ENCODE measurements at places on chromosomes 2 and 18.

- no peak overlapping the region for H3K27ac ChIP-seq
- no peak overlapping the region for H3K4me3 ChIP-seq
- no peak for DNase-seq
- peaks cover 2% of the 10 kb centered on the region for H3K4me1 ChIP-seq
- H3K27me3 ChIP-seq, result no peaks in the 10 kb centered on the region
Measured at GRCh38 chr2:183495589-183496267, 371.5 kb downstream of the NUP35 start.

- H3K27ac ChIP-seq, result no peak overlapping the region
- no peaks in the 10 kb centered on the region for H3K27me3 ChIP-seq
- peaks cover 15% of the 10 kb centered on the region for H3K4me1 ChIP-seq
- DNase-seq, result no peak
Measured at GRCh38 chr2:231373786-231374349, 21.6 kb upstream of the B3GNT7 start.

- no peak overlapping the region for H3K27ac ChIP-seq
- H3K27me3 ChIP-seq, result no peaks in the 10 kb centered on the region
- peak; percentile 18 for DNase-seq
Measured at GRCh38 chr2:71605173-71605641, 151.8 kb downstream of the DYSF start.

- H3K27me3 ChIP-seq, result no peaks in the 10 kb centered on the region
- H3K27ac ChIP-seq, result no peak overlapping the region
- H3K4me3 ChIP-seq, result no peak overlapping the region
- no peak for DNase-seq
Measured at GRCh38 chr18:70461323-70462077, 172.7 kb downstream of the SOCS6 start.

- H3K36me3 ChIP-seq, result no peaks in the 10 kb centered on the region
- DNase-seq, result peak; percentile 27
- H3K27ac ChIP-seq, result peak overlapping the region; percentile 6
- H3K4me1 ChIP-seq, result peaks cover 6% of the 10 kb centered on the region
Measured at GRCh38 chr2:119117891-119118882, 40.4 kb downstream of the C1QL2 start.

DNA sequence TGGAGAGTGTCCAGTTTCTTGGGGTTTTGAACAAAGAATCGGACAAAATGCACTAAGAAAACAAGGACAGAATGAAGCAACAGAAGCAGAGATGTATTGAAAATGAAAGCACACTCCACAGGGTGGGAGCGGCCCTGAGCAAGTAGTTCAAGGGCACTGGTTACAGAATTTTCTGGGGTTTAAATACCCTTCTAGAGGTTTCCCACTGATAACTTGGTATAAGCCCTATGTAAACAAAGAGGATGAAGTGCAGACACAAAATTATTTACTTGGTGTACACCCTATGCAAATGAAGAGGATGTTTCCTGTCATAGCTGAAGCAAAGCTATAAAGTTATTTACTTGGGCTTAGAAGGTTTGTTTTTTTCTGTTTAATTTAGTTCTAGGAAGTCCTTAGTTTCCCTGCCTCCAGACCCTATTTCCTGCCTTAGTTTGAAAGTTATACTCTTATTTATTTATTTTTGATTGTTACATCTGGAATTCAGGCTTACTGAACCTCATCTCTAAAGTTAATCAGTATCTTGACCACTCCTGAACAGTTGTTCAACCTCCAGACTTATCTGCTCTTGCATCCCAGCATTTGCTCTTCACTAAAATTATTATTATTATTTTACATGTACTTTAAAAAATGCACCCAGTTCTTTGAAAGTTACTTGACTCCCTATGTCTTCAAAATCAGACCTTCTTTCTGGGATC, 193.5 kb downstream of the SPP2 start:
- DNase-seq, result no peak
- H3K4me3 ChIP-seq, result no peak overlapping the region
- H3K27me3 ChIP-seq, result no peaks in the 10 kb centered on the region
- H3K4me1 ChIP-seq, result no peaks in the 10 kb centered on the region

DNA sequence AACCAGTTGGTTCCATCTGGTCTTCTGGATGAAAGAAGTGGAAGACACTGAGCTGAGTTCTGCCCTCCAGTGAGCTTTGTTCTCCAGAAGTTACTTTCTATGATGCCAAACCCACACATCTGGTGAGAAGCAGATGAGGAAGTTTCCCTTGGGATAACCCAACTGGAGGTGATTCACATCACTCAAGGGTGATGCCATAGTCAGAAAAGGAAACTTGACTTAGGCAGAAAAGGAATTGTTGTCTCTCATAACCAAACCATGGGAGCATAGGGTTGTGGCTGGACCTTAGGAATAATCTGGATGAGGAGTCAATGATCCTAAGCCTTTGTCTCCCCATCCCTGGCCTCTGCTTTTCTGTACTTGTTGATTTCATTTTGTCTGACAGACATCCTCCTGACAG, 43.7 kb downstream of the CDC42EP3 start:
- H3K36me3 ChIP-seq, result no peaks in the 10 kb centered on the region
- no peaks in the 10 kb centered on the region for H3K27me3 ChIP-seq
- no peaks in the 10 kb centered on the region for H3K4me1 ChIP-seq
- H3K27ac ChIP-seq, result no peak overlapping the region

GRCh38 chr2:54471221-54471711, 15.1 kb downstream of the SPTBN1 start:
- peaks cover 3% of the 10 kb centered on the region for H3K4me1 ChIP-seq
- no peak overlapping the region for H3K4me3 ChIP-seq
- no peak overlapping the region for H3K27ac ChIP-seq
- no peaks in the 10 kb centered on the region for H3K27me3 ChIP-seq
- no peaks in the 10 kb centered on the region for H3K36me3 ChIP-seq

GRCh38 chr2:116810645-116811044, 1003.8 kb upstream of the DDX18 start:
- no peaks in the 10 kb centered on the region for H3K4me1 ChIP-seq
- no peaks in the 10 kb centered on the region for H3K36me3 ChIP-seq
- H3K4me3 ChIP-seq, result no peak overlapping the region
- H3K27ac ChIP-seq, result no peak overlapping the region

GRCh38 chr2:28392297-28393113, at the start of gene FOSL2:
Gene FOSL2, plus strand, starts transcription at chr2:28392858. Its CDS starts 863 bp downstream, at chr2:28393721.
- H3K4me3 ChIP-seq, result peak within 1 kb of the TSS; percentile 90
- peaks cover 36% of the 10 kb centered on the region for H3K27me3 ChIP-seq
- no peaks in the 10 kb centered on the region for H3K36me3 ChIP-seq
- DNase-seq, result peak; percentile 96
- H3K27ac ChIP-seq, result no peak within 1 kb of the TSS

GRCh38 chr2:23566241-23567142, 181.5 kb downstream of the KLHL29 start:
- no peaks in the 10 kb centered on the region for H3K36me3 ChIP-seq
- peak; percentile 67 for DNase-seq
- no peak overlapping the region for H3K4me3 ChIP-seq
- H3K4me1 ChIP-seq, result peaks cover 9% of the 10 kb centered on the region
- H3K27me3 ChIP-seq, result no peaks in the 10 kb centered on the region

GRCh38 chr2:85911814-85912692, 23.3 kb upstream of the ST3GAL5 start:
- H3K27me3 ChIP-seq, result no peaks in the 10 kb centered on the region
- H3K36me3 ChIP-seq, result no peaks in the 10 kb centered on the region
- no peak overlapping the region for H3K27ac ChIP-seq

DNA sequence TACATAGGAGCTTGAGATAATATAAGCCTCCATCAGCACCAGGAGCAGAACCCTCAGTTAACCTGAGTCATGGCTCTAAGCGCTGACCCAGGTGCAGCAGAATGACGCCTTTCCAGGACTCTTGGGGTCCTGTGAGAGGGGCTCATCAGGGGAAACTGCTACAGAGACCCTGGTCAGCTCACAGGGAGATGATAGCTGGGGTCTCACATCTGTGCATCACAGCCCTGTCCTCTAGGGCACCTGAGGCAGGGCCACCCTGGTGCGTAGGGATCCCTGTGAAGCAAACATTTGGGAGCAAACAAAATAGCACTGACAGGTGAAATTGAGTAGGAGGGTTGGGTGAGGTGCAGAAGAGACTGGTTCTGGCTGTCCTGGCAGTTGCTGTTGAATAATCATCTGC, 219.2 kb downstream of the SH3RF3 start:
- H3K4me1 ChIP-seq, result peaks cover 8% of the 10 kb centered on the region
- H3K27me3 ChIP-seq, result no peaks in the 10 kb centered on the region
- H3K4me3 ChIP-seq, result no peak overlapping the region
- no peaks in the 10 kb centered on the region for H3K36me3 ChIP-seq
- H3K27ac ChIP-seq, result no peak overlapping the region
- DNase-seq, result no peak

DNA sequence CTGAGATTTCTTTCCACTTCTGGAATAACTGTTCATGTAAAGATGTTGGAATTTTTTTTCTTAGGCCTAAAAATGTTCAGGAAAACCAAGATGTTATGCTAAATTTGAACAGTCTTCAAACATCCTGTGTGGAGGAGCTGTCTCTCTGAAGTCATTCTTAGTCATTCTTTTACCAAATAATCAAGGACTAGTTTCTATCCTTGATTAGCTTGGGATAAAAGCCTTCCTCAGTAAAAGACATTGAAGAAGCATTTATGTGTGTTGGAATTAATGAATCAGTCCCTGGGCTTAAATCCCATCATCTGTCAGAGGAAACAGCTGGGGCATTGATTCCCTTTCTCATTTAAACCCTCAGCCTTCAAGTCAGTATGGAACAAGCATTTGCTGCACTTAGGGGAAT, 300.1 kb upstream of the NXPH2 start:
- H3K27me3 ChIP-seq, result no peaks in the 10 kb centered on the region
- DNase-seq, result no peak
- no peak overlapping the region for H3K27ac ChIP-seq
- H3K4me1 ChIP-seq, result no peaks in the 10 kb centered on the region

DNA sequence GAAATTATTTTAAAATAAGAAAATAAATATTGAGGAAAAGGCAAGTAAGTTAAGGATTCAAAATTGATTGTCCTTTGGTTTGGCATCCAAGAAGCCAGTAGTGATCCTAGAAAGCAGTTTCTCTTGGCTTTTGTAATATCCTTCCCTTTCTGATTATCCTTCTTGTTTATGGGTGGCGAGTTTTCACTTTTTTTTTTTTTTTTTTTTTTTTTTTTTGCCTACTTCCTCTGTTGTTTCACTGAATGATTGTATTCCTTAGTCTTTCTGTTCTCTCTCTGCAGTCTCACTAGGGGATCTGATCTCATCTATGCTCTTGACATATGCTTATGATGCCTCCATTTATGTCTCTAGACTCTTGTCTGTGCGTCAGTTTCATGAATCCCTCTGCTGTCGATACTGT, 4.2 kb downstream of the NAPG start:
- H3K4me1 ChIP-seq, result no peaks in the 10 kb centered on the region
- H3K27ac ChIP-seq, result no peak overlapping the region
- no peak overlapping the region for H3K4me3 ChIP-seq
- DNase-seq, result no peak

All from H9 (cell line).